Renal cortical epithelial cell (primary cell): ENCODE measurements at places on chromosomes 12 and 14. TPM values are rescaled to one million over a fixed set of nuclear protein-coding genes. Genes with fewer than 3 reads are reported as not detected.

Gene RNASE1
- 0.52 TPM in 1 of 2 replicates, not detected in the other for total RNA-seq

Gene PDZRN4
- total RNA-seq = 0.17 and 0.25 TPM in 2 replicates

Gene KRT2
- not detected in 2 replicates for total RNA-seq

Gene EML5
- 0.55 and 2.4 TPM in 2 replicates for total RNA-seq

Gene ASCL1
- not detected in 2 replicates for total RNA-seq

Gene OR6C76
- not detected in 2 replicates for total RNA-seq

- DNase-seq = no peak
Measured at GRCh38 chr12:94309373-94309772, 150.3 kb downstream of the CEP83 start.

- DNase-seq = no peak
Measured at GRCh38 chr12:19035536-19035935, 94.0 kb upstream of the PLEKHA5 start.

DNA sequence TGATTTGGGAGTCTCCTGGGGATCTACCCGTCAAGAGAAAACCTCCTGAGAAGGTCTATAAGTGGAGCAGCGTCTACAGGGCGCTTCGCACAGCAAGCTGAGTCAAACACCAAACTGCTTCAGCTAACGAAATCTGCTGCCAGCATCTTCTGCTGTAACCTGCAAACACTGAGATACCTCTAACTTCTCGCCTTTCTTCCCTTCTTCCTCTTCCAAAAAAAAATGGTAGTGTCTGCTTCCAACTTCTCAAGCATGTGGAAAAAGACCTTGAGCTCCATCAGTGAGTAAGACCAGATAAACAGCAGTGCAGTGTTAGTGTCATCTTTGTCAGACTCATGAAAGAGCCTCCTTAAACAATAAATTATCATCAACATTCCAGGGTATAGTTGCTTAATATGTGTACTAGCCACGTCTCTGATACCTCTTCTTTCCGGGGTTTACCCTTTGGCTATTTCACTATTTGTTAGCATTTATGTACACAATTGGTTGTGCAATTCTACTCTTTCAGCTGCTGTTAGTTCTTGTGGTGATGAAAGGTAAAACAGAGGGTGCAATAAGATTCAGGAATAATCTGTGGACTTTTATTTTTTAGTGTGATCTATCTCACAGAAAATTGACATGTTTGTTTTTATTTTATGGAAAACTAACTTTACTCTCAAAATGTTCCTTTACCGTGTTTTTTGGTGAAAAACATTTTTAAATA is 81.6 kb downstream of the LLPH start:
- DNase-seq = peak; percentile 67

GRCh38 chr14:81801921-81802320 is 268.3 kb upstream of the SEL1L start:
- DNase-seq = no peak

- no peak for DNase-seq
Measured at GRCh38 chr12:127675936-127676335, 591.0 kb upstream of the TMEM132C start.

DNA sequence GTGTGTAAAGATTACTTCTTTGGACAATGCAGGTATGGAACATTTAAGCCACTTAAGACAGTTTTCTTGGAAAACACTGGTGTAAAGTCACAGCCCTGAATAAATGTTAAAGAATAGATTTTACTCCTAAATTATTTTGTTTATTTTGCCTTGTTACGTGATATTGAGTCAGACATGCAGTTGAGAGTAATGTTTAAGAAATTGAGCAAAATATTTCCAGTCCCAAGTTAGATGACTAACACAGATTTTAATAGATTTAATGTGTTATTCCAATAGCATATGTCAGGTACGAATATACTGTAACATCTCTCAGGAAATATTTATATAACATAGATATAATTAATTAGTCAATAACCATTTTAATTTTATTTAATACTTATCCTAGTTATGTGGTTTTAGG is 1361.7 kb downstream of the FSCB start:
- no peak for DNase-seq

GRCh38 chr14:97057238-97058073 is 260.3 kb downstream of the VRK1 start:
- no peak for DNase-seq

- DNase-seq = no peak
Measured at GRCh38 chr14:71709076-71709475, 223.2 kb upstream of the RGS6 start.

DNA sequence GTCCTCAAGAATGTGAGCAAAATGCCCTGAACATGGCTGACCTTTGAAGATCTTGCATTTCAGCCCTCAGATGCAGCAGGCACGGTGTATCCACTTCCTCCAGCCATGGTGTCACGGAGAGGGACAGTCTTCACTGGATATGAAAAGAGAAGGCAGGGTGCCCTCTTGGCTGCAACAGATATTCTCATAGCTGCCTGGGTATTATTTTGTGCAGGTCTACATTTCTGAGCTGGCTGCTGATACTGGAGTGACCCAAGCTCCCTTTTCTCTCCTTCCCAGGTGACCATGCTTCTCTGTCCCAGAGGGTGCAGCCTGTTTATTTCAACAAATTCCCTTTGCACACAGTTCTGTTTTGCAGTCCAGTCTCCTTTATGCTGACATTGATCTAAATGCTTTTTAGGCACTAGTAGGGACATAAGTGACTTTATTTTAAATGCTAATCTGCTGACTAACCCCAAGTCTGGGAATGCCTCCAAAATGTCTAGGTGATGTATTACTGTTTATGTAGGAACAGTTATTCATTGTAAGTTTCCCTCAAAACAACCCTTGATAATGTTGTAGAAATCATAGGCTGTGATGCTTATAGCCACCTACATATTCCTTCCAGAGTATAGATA is 17.4 kb upstream of the PYGL start:
- peak; percentile 98 for DNase-seq
